ENCODE measurements at places on chromosomes 7 and 10. TPM values are rescaled to one million over a fixed set of nuclear protein-coding genes. Genes with fewer than 3 reads are reported as not detected.

Gene NANOS1
- 0.66 TPM for total RNA-seq

Gene HOXA2
- total RNA-seq, result under 0.01 TPM

Gene AKR1D1
- not detected for total RNA-seq

Gene LBX1
- total RNA-seq, result not detected

Gene FBXO24
- total RNA-seq, result 0.86 TPM

Gene MCMBP
- total RNA-seq, result 82.2 TPM

Gene INMT
- 17.8 TPM for total RNA-seq

Gene CPED1
- total RNA-seq, result 143 TPM

Gene UNCX
- total RNA-seq, result not detected

Gene TAS2R41
- total RNA-seq, result 0.29 TPM

Gene LIPN
- total RNA-seq, result not detected

Gene PSD
- total RNA-seq, result 2.3 TPM

Gene ASIC3
- not detected for total RNA-seq

Gene ANKRD22
- total RNA-seq, result not detected

Gene FAM13C
- 0.14 TPM for total RNA-seq

Gene PTER
- total RNA-seq, result 7.9 TPM

Gene MSMB
- total RNA-seq, result not detected

Gene WASHC2C
- 33.5 TPM for total RNA-seq

Gene HEPACAM2
- not detected for total RNA-seq
